ENCODE measurements at places on chromosomes 4 and X. TPM values are rescaled to one million over a fixed set of nuclear protein-coding genes. Genes with fewer than 3 reads are reported as not detected.

The USP26 gene
- not detected for total RNA-seq

The PDCL2 gene
- total RNA-seq: not detected

The DAPP1 gene
- total RNA-seq: not detected

The WDR44 gene
- total RNA-seq: 17.7 TPM

The PRSS12 gene
- total RNA-seq: 30.0 TPM

The SLC39A8 gene
- 3.7 TPM for total RNA-seq

The SLC35A2 gene
- 23.6 TPM for total RNA-seq

The ETDC gene
- total RNA-seq: not detected

The RTL5 gene
- 1.0 TPM for total RNA-seq

The MAGEA4 gene
- not detected for total RNA-seq

The DKK2 gene
- 8.2 TPM for total RNA-seq

The AMER1 gene
- 2.3 TPM for total RNA-seq

The PPP1R2C gene
- not detected for total RNA-seq

The ATOH1 gene
- total RNA-seq: not detected

The COL4A6 gene
- not detected for total RNA-seq

The DSPP gene
- not detected for total RNA-seq

The NUDT11 gene
- 12.4 TPM for total RNA-seq

The SHOX gene
- total RNA-seq: not detected

The EREG gene
- total RNA-seq: 4.4 TPM

The NPY2R gene
- not detected for total RNA-seq

The CXorf65 gene
- not detected for total RNA-seq

The HDAC8 gene
- 20.0 TPM for total RNA-seq

The TCEAL6 gene
- total RNA-seq: not detected

The MPC1L gene
- total RNA-seq: not detected

The RAB9B gene
- 0.89 TPM for total RNA-seq

The TLR10 gene
- not detected for total RNA-seq

The GAGE10 gene
- total RNA-seq: not detected

The GASK1B gene
- total RNA-seq: 6.2 TPM

The SERTM2 gene
- not detected for total RNA-seq

The STBD1 gene
- 6.7 TPM for total RNA-seq

The NXF2 gene
- not detected for total RNA-seq

The HGFAC gene
- total RNA-seq: not detected

The DYNLT3 gene
- total RNA-seq: 46.3 TPM

The SPATA18 gene
- 14.3 TPM for total RNA-seq

The UGT2B7 gene
- total RNA-seq: not detected

The ATP8A1 gene
- 0.11 TPM for total RNA-seq

The HSFX2 gene
- total RNA-seq: not detected

Data from GM23248 (cell line).